ENCODE measurements at places on chromosomes 2 and 18.

DNA sequence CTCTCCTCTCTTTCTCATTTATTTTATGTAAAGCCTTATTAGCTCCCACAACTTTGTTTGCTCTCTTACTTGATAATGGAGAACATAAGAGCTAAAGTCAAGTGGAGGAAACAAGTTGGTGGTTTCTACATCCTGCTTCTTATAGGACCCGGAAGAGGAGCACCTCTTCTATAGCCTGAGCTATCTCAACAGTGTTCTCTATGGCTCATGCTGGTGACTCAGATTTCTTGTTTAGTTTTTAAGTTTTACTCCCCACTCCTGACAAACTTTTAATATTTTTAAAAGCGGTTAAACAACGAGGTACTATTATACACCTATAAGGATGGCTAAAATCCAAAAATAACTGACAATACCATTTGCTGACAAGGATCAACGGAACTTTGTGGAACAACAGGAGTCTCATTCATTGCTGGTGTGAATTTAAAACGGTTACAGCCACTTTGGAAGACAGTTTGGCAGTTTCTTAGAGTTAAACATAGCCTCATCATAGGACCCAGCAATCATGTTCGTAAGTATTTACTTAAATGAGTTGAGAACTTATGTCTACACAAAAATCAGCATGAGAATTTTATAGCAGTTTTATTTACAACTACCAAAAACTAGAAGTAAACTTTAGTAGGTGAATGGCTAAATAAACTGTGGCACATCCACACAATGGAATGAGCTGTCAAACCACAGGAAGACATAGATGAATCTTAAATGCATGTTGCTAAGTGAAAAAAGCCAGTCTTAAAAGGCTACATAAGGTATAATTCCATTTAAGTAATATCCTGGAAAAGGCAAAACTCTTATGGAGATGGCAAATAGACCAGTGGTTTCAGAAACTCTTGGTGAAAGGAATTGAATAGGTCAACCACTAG is 12.7 kb upstream of the CDC42EP3 start:
- DNase-seq = no peak

GRCh38 chr2:105144941-105145300 is 96.6 kb upstream of the GPR45 start:
- no peak for DNase-seq

- no peak for DNase-seq
Measured at GRCh38 chr2:79389481-79389880, 123.4 kb upstream of the CTNNA2 start.

- DNase-seq = peak; percentile 55
Measured at GRCh38 chr18:23982155-23983079, 32.1 kb upstream of the TTC39C start.

GRCh38 chr18:25223211-25223610 is 128.8 kb downstream of the ZNF521 start:
- no peak for DNase-seq

GRCh38 chr2:142605421-142605820 is 272.0 kb upstream of the KYNU start:
- no peak for DNase-seq

GRCh38 chr2:200615247-200615646 is 29.4 kb downstream of the AOX1 start:
- peak; percentile 86 for DNase-seq

- DNase-seq = no peak
Measured at GRCh38 chr18:43650426-43650825, 373.1 kb upstream of the SYT4 start.

DNA sequence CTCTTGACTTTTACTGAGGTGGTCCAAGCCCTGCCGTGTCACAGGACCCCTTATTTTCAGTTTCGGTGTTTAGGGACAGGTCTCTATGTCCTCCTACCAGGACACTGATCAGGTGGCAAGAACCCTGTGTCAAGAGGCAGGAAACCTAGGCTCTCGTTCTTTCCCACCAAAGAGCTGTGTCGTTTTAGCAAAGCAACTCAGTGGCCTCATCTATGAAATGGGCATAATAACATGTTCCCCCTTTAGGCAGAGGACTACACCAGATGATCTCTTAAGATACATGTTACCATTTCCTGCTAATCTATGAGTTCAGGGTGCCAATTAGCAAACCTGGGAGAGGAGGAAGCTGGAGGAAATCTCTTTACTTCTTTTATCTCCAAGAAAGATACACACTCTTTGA is 1.9 kb downstream of the RAB31 start:
- no peak for DNase-seq

GRCh38 chr2:182540252-182540651 is 113.4 kb upstream of the PDE1A start:
- DNase-seq = no peak

DNA sequence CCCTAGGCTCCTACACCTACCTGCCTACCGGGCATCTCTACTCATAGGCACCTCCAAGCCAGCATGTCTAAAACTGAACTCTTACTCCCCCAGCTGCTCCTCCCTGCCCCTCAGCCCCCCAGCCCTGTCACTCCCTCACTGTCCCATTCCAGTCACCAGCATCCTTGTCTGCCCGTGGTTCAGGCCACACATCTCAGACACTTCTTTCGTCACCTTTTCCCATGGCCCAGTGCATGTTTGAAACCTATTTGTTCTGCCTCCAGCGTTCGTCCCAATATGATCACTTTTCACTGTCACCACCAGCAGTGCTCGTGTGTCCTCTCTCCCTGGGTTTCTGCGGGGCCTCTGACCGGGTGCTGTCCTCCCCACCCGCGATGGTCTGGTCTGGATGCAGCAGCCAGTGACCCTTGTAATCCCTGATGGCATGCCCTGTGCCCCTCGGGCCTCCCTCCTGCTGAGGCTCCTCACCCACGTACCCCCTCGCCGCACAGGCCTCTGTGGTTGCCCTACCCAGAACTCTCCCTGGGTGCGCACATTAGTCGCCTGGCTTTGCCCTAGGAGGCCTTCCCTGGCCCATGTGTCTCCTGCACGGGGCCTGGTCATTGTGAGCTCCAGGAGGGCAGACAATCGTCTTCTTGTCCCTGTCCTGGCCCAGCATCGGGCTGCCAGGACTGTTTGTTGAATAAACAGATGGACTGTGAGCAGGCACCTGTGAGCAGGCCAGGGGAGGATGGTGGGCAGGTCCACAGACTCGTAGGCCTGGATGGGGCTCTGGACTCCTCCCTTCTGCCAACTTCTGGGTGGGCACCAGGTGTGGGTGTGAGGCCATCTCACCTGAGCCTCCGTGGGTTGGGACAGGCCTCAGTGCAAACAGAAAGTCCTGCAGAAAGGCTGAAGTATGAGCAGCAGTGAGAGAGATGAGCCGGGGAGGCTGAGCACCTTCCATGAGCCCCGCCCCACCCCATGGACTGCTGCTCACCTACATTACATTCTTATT is 15.5 kb downstream of the LDLRAD4 start:
- DNase-seq = no peak

- DNase-seq = peak; percentile 39
Measured at GRCh38 chr2:73827018-73827417, 1.7 kb upstream of the STAMBP start.

- DNase-seq = no peak
Measured at GRCh38 chr2:211982162-211982561, 556.4 kb downstream of the ERBB4 start.

GRCh38 chr2:183610724-183611123 is 486.5 kb downstream of the NUP35 start:
- DNase-seq = no peak

GRCh38 chr2:151771599-151772358 is 37.5 kb upstream of the NEB start:
- DNase-seq = peak; percentile 15

- DNase-seq = no peak
Measured at GRCh38 chr2:217775920-217776503, 226.8 kb downstream of the TNS1 start.

All from fibroblast of skin of right biceps (primary cell).